M059J (cell line): ENCODE measurements at places on chromosomes 2 and 18. TPM values are rescaled to one million over a fixed set of nuclear protein-coding genes. Genes with fewer than 3 reads are reported as not detected.
A peak's percentile ranks its signal among the peaks of the same experiment; 100 is the strongest.

DNA sequence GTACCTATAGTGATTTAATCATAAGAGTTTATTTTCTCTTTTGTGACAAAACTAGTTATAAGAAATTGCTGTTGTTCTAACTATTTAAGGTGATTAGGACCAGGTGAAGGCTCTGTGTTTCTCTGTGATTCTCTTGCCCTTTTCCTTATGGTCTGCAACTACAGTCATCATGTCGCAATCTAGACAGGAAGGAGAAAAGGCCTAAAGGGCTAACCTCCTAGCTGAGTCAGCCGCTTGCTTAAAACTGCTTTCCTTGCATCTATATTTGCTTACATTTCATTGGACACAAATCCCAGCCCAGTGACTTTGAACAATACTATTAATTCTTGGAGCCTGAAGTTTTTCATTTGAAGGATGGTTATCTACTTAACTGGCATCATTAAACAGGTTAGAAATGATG lies 93.1 kb downstream of the PIK3C3 start:
- DNase-seq, result peak; percentile 91

DNA sequence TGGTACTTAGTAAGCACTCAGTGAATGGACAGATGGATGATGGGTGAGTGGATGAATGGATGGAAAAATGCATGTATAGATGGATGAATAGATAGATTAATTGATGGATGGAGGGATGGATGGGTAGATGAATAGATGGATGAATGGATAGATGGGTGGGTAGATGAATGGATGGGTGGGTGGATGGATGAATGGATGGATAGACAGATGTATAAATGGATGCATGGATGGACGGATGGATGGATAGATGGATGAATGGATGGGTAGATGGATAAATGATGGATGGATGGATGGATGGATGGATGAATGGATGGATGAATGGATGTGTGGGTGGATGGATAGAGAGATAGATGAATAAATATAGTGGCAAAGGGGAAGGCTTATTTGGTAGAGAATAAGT lies 83.6 kb downstream of the ACOXL start:
- DNase-seq, result no peak

GRCh38 chr2:8421658-8422449 lies 260.0 kb upstream of the ID2 start:
- DNase-seq, result no peak

Gene LAMA3
- 1.8 and 2.4 TPM in 2 replicates for total RNA-seq

Gene AOX1
- 18.7 and 46.3 TPM in 2 replicates for total RNA-seq
